Esophagus squamous epithelium (tissue), 5 donors: ENCODE measurements at places on chromosomes 7 and 10.

DNA sequence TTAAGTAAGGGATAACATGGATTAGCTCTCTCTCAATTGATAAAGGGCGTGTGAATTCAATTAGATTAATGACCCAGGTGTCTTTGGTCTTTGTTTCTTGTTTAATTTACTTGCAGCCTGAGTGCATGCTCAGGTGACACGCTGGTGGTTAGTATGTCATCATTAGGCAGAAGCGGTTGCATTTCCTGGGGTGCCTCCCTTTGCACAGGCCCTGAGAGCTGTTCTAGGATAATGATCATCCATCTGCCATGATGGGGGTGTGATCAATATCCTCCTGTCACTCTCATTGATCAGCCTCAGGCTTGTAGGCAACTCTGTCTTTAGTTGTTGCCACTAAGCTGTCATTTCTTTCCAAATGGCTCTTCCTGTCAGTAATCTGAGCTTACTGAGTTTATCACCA is 99.6 kb upstream of the NPS start:
- DNase-seq, result no peak

GRCh38 chr10:70051848-70052247 is 798 bp upstream of the MACROH2A2 start:
- no peak for DNase-seq

DNA sequence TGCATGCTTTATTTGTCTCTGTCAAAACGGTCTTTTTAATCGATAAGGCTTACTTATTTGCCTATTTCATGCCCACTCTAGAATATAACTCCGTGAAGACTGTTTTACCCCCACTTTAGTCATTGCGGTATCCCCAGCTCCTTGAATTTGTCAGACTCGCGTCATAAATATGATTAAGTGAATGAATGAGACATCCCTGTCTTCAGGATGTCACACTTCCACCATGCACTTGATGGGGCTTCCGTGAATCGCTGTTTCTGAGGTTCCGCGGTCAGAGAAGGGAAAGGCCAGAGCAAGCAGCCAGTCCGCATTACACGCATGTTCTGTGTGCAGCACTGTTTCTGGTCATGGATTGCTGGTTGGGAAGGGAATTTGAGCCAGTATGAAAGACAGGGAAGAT is 138.8 kb downstream of the CELF2 start:
- DNase-seq, result no peak

DNA sequence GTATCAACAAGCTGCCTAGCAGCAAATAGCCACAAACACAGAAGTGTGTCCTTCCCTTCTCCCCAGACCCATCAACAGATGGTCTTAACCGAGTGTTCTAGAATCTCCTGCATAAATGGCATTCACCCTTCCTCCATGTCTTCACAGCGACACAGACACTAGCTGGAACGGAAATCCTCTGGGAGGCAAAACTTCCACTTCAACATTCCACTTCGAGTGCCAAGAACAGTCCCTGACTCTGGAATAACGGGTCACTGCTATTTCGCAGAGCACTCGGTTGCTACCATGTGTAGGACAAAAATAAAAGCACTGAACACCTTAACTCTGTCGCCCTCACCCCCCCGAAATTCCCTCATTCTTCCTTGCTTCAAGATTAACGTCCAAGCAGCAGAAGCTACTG is 65.1 kb downstream of the SFMBT2 start:
- no peak for DNase-seq

DNA sequence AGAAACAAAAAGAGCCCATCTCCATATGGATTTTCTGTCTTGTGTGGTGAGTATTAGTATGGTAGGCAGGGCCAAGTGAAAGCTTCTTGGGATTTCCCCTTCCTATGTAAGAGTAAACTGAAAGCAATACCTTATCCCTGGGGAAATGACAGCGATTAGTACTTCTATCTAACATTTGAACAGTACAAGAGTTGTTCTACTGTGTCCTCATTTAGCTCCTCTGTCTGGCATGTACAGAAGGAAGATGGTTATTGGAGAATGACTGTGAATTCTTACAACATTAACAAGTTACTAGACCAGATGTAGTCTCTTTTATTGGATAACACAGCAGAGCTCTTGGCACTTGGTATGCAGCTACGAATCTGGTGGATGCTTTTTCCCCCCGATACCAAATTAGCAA is 17.9 kb upstream of the TRIL start:
- no peak for DNase-seq

- no peak for DNase-seq
Observed at GRCh38 chr10:110684800-110685446, 40.8 kb downstream of the RBM20 start.
